Fibroblast of skin of left biceps (primary cell): ENCODE measurements at places on chromosomes 2 and 18.

GRCh38 chr2:31563273-31563839, 17.4 kb downstream of the SRD5A2 start:
- no peak for DNase-seq

DNA sequence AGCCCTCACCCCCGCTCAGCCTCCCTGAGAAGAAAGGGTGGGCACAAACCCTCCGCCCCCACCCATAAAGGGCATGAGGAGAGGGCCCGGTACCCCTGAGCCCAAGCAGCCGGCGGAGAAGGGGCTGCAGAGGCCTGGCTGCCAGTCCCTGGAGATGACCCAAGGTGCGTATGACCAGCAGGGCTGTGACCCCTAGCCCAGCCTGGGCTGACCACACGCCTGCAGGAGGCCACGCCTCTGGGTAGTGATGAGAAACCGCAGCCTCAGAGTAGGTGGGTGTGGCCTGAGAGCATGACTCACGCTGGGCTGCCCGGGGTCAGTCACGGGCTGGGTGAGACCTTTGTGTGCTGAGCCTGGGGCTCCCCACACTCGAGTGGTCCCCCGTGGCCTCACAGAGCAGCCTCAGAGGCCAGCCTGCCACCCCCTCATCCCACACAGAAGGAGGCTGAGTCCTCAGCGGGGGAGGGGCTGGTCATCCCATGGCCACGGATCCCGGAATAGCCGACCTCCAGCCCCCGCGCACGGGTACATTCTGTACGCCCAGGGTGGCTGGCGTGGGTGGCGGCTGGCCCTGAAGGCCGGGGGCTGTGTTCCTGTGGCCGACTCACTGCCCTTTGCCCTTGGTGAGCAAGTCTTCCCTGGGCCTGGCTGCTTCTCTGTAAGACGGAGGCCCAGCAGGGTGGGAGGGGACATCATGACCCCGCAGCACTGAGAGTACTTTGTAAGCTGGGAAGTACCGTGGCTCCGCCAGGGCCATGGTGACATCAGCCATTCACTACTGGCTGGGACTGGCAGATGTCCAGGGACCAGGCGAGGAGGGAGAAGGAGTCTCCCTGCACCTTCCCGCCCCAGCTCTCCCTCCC, 110.8 kb upstream of the OTOS start:
- no peak for DNase-seq

DNA sequence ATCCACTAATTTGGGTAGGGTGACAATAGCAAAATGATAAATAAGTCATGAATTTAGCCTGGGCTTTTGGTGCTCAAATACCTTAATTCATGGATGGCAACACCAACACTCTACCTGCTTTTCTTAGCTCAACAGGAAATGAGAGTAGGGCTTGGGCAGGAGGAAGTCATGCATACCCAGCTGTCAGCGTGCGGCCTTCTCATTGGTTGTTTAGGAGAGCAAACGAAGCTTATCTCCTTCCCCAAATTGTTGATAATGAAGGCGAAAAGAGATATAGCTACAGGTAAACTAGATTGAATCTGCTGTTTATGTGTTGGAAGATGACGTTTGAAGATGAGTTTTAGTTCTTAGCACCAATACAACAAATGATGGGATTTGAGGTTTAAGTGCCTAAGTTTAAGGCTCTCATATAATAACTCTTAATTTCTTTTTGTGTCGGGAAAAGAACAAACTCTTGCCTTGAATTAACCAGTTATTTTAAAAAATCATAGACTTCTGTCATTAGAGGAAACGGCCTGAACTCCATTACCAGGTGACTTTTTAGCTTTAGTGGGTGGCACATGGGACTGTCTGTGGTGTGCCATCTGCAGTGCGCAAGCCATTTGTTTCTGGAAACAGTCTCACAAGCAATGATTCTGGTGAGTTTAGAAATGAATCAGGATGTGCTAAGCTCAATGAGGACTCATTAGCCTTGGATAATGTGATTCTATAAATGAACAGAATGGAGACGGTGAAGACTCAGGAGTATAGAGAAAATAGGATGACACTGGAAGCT, 19.8 kb downstream of the MAP4K4 start:
- DNase-seq, result no peak

- no peak for DNase-seq
Measured at GRCh38 chr2:70081221-70081620, 6.1 kb upstream of the PCBP1 start.

GRCh38 chr2:68196120-68196716, 38.5 kb downstream of the PNO1 start:
- DNase-seq, result no peak

- no peak for DNase-seq
Measured at GRCh38 chr2:170715932-170716777, 1.0 kb downstream of the SP5 start.

DNA sequence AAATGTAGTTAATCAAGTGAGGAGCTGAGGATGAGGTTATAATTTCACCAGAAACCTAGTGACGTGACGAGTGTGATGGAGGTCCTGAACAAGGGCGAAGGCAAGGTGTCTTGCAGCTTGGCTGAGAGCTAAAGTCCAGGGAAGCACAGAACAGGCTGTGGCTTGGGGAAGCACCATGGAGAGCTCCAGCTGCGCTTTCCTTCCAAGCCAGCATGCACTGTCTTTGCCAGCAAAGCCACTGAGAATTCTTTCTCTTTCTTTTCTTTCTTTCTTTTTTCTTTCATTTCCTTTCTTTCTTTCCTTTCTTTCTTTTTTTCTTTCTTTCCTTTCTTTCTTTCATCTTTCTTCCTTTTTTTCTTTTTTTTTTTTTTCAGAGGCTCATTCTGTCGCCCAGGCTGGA, 239.3 kb downstream of the FBXO15 start:
- DNase-seq, result no peak
